ENCODE measurements at places on chromosomes 13 and 19. TPM values are rescaled to one million over a fixed set of nuclear protein-coding genes. Genes with fewer than 3 reads are reported as not detected.
A peak's percentile ranks its signal among the peaks of the same experiment; 100 is the strongest.

DAND5 gene
- not detected for total RNA-seq

PLIN5 gene
- 2.4 TPM for total RNA-seq

PLEKHF1 gene
- 4.4 TPM for total RNA-seq

MRI1 gene
- total RNA-seq = 22.4 TPM

ANKLE1 gene
- total RNA-seq = 0.04 TPM

PEAK3 gene
- total RNA-seq = 0.08 TPM

UPK1A gene
- 3.8 TPM for total RNA-seq

TUBA3C gene
- not detected for total RNA-seq

DNA sequence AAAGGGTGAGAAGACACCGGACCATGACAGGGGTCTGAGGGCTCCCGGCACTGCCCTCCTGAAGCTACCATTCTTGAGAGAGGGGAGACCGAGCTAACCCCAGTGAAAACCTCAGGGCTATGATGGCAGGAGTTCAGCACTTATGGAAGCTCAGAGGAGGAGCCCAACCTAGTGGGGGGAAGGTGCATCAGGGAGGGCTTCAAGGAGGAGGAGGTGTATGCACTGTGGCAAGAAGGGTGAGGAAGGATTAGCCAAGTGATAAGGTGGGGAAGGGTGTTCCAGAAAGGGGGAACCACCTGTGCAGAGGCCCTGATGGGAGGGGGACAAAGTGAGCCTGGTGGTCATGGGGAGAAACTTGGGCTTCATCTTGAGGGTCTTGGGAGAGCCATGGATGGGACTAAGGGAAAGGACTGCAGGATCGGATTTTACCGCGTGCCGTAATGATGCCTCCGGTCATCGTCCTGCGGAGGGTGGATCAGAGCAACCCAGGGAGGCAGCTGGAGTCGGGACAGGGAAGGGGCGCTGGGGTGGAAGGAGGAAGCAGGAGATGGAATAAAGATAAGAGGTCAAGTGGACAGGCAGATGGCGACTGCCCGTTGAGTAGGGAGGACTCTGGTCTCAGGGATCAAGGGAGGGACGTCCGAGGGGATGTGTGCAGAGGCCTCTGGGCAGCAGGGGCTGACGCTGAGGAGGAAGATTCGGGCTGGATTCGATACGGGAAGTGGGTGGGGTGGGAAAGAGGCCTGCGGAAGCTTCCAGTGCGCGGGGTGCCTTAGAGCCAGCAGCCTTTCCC is 13.3 kb upstream of the PSMD8 start:
- ATAC-seq = no peak

DNA sequence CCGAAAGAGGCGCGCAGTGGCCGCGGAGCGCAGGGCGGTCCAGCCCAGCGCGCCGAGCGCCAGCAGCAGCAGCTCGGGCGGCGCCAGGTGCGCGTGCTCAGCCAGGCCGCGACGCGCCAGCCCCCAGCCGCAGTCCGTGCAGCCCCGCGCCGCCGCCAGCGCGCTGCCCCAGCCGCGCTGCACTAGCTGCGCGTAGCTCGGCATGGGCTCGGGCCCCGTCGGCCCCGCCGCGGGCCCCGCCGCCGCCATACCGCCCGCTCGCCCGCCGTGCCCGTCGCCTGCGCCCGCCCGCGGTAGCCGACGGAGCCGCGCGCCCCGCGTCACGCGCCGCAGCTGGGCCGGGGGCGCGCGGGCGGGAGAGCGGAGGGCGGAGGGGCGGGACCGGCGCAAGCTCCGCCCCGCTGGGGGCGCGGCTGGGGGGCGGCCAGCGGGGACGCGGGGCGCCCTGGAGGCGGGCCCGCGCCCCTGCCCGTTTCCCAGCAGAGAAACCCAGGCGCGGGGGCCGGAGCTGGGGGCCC is at the start of gene CERS1:
Gene CERS1, minus strand, starts transcription at position 335 of the 518 bp plus-strand sequence. Its CDS starts 86 bp downstream, at position 249.
- no peak for ATAC-seq

GRCh38 chr19:6011794-6012193 is 33.9 kb upstream of the RANBP3 start:
- no peak for ATAC-seq

GRCh38 chr19:47521473-47522180 is 6.8 kb upstream of the NAPA start:
- no peak for ATAC-seq

DNA sequence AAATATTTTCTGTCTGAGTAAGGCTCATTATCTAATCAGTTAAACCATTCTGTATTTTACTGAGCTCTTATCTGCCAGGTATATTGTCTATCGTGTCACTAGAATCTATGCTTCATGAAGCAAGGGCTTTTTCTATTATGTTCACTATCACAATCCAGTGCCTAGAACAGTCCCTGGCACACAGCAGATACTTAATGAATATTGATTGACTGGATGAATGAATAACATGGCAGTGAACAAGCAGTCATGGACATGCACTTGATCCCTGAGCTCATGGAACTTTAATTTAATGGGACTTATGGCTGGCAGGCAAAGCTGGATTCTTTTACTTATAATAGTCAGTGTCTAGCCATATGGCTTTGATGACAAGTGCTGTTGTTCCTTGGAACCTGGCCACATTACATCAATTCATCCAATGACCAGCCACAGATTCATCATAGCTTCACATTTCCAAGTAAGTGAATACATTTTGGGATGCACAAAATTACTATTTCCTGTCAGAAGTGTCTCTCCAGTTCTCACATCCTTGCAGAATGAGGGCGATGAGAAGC is 214.8 kb downstream of the COG6 start:
- no peak for ATAC-seq

GRCh38 chr13:44493213-44493812 is 82.8 kb downstream of the TSC22D1 start:
- ATAC-seq = no peak

GRCh38 chr13:74062933-74063332 is 71.3 kb downstream of the KLF12 start:
- ATAC-seq = no peak

- ATAC-seq = no peak
Observed at GRCh38 chr19:38148337-38148736, 75.7 kb downstream of the DPF1 start.

- no peak for ATAC-seq
Observed at GRCh38 chr19:53870485-53870844, 2.8 kb downstream of the MYADM start.

DNA sequence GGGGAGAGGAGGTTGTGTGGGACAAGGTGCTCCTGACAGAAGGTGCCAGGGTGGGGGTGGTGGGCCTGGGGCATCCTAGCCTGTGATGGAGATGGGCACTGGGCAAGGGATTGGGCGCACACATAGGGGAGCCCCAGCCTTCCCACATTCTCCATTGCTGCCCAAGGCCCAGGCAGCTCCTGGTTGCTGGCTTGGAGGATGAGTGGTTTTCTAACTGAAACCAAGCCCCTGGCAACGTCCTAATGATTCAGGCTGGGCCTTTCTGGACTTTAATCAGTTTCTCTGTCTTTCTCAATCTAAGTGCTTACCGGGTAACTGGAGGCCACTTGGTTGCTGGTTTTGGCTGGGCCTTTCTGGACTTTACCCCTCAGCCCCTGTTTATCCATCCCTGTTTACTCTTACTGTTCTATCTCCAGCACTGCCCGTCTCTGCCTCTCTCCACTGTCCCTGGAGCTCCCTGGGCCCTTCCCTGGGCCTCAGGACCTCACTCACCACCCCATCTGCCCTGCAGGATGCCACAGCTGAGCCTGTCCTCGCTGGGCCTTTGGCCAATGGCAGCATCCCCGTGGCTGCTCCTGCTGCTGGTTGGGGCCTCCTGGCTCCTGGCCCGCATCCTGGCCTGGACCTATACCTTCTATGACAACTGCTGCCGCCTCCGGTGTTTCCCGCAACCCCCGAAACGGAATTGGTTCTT is 354 bp downstream of the CYP4F3 start:
- ATAC-seq = peak; percentile 48

DNA sequence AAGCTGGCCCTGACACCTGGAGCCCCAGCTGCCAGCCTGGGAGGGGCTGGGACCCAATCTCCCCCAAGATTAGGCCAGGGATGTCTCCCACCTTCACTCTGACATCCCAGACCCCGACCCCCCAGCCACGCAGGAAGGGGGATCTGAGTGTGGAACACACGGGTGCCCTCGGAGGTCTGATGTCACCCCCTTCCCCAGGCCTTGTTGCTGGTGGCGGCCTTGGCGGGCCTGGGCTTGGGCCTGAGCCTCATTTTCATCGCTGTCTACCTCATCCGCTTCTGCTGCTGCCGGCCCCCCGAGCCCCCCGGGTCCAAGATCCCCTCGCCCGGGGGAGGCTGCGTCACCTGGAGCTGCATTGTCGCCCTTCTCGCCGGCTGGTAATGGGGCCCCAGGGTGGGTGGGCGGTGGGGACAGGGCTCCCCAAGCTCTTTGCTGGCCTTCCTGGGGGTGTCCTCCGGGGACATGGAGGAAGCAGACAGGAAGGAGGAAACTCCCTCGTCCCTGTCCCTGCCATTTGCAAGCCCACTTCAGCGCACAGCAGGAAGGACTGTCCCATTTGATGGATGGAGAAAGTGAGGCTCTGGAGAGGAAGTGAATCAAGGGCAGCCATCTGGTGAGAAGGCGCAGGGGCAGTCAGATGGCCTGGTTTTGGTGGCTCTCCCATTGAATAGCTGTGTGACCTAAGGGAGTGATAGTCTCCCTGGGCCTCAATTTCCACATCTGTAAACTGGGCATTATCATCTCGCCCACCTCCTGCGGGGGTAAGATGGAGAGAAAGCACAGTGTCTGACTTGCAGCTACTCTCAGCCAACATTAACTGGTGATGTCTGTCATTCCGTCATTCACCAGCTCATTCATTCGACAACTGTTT is 3.9 kb downstream of the TTYH1 start:
- no peak for ATAC-seq

DNA sequence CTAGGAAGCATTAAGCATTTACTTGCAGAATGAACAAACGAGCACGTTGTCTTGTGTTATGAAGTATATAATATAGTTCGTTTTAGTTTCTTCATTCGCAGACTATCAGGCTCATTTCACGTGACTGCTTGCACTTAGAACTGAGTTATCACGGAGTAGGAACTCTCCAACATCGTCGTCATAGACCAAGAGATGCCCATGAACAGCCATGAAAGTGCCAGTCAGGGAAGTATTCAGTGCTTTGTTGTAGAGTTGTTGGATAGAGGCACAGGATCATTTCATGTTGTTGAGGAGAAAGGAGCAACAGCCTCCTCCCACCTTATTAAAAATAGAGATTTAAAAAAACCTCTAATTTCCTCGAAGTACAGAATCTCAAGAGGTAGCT is 977 bp upstream of the IL17D start:
- no peak for ATAC-seq

DNA sequence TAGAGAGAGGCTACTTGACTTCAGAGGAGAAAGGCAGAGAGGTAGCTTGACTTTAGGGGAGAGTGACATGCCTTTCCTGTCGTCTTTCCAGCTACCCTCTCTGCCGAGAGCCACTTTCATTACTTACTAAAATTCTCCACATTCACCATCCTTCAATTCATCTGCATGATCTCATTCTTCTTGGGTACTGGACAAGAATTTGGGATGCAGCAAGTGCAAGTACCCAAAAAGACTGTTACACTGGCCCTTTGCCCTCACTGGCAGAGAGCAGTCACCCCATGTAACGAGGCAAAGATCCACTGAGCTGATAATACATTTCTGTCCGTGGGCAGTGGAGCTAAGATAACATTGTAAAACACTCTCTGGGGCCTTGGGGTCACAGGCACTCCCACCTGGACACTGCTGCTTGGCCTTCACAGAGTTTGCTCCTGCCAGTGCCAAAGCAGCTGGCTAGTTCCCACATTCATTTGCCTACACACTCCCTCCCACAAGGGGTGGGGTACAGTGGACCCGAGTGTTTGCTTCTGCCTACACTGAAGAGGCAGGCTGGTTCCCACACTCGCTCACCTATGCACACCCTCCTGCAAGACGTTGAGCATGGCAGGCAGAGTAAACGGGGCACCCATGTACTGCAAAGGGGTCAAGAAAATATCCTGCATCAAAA is 1276.9 kb upstream of the PCDH9 start:
- no peak for ATAC-seq

- no peak for ATAC-seq
Observed at GRCh38 chr13:112725346-112726015, 35.6 kb downstream of the ATP11A start.

DNA sequence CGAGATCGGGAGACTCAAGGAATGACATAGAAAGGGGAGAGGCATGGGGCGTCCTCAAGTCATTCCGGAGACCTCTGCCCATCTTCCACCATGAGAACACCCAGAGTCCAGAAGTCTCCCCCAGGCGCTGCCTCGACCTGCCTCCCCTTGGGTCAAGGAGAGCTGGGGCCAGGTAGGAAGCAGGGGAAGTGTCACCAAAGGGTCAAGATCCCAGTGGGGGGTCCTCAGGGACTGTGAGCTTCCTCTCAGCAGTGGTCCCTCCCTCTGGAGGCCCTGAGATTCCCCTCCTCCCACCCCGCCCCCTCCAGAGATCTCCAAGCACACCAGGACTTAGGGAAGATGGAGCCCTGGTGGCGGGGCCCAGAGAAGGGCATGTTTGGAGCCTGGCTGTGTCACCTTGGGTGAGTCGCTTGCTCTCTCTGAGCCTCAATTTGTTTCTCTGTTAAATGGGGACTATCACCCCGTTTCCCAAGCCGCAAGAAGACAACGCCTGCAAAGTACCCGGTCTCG is 919 bp downstream of the DACT3 start:
- no peak for ATAC-seq

DNA sequence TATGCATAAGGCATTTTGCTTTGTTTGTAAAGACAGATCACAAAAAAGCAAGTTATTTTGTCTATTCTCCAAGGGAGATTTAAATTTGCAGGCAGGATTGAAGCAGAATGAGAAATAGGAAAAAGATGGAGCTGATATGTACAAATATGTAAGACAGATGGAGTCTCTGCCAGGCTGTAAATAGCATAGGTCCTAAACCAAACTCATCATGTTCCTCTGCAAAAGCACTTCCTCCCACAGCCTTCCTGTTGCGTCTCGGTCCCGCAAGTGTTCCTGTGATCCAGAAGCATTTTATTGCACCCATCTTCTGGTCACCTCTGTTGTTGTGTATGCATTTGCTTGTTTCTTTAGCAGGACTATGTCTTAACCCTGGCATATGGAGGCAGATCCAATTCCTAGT is 95.7 kb upstream of the CLDN10 start:
- ATAC-seq = no peak

- ATAC-seq = no peak
Observed at GRCh38 chr13:82165396-82166174, 1716.7 kb downstream of the SLITRK1 start.

GRCh38 chr19:12936582-12936981 is 1.8 kb upstream of the CALR start:
- no peak for ATAC-seq

GRCh38 chr19:50330365-50331078 is 1.3 kb upstream of the KCNC3 start:
- ATAC-seq = peak; percentile 15

GRCh38 chr13:79939689-79940088 is 401.2 kb downstream of the SPRY2 start:
- no peak for ATAC-seq

GRCh38 chr19:34495416-34495815 is 13.9 kb downstream of the WTIP start:
- ATAC-seq = no peak

- ATAC-seq = no peak
Observed at GRCh38 chr13:110876609-110877008, 38.3 kb downstream of the ANKRD10 start.
